Activated T-cell treated with anti-CD3 and anti-CD28 coated beads, Interleukin-2, amount 50 U/mL, for 72 hours (primary cell): ENCODE measurements at places on chromosomes 1 and 21.

- DNase-seq = no peak
Observed at GRCh38 chr1:150762552-150762951, 3.0 kb downstream of the CTSS start.

DNA sequence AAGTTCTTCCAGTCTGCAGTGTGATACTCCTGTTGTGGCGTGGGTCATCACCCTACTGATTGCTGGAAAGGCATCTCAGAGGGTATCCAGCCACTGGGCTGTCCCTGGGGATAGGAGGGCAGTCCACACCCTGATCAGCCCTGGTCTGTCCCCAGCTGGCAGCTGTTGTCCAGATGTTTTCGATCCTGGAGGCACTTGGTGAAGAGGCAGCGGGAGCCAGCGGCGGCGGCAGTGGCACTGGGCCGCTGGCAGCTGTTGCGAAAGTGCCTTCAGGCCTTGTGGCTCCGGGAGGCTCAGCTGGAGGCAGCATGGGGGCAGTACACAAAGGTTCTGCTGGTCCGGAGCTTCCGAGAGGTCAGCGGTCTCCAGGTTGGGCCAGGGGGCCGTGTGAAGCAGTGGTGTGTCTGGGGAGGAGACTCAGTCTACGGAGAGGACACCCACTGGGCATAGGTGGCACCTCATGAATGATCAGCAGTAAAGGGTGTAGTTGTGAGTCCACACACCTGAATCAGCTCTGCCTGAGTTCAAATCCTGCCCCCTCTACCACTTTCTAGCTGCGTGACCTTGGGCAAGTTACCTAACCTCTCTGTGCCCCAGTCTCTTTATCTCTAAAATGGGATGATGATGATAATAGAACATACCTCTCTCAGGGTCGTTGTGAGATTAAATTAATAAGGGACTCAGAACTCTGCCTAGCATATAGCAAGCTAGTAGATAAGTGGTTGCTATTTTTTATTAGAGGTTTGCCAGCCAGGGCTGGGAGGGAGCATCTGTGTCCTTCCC lies 6.1 kb downstream of the C1orf167 start:
- no peak for DNase-seq

DNA sequence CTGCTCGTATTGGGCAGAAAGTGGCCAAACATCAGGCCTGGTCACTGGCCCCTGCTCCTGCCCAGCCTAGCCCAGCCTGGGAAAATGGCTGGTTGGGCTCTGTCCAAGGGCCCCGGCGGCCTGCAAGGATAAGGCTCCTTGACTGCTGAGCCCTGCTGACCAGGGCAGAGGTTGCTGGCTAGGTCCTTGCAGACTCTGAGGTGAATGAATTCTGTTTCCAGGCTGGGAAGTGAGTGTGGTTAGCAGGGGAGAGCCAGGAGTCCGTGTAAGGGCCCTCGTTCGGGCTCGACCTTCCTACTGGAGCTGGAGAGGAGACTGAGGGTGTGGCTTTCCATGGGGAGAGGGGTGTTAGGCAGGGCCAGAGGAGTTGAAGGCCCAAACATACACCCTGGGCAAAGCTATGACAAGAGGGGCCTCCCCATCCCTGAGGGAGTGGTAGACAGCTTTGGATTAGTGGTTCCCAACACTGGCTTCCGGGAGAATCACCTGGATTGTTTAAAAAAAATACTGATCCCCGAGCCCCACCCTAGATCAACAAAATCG lies 20.6 kb downstream of the CSF1 start:
- no peak for DNase-seq

- DNase-seq = no peak
Observed at GRCh38 chr1:49319426-49319963, 542.8 kb upstream of the BEND5 start.

- no peak for DNase-seq
Observed at GRCh38 chr1:95067062-95067461, 5.7 kb downstream of the ALG14 start.

DNA sequence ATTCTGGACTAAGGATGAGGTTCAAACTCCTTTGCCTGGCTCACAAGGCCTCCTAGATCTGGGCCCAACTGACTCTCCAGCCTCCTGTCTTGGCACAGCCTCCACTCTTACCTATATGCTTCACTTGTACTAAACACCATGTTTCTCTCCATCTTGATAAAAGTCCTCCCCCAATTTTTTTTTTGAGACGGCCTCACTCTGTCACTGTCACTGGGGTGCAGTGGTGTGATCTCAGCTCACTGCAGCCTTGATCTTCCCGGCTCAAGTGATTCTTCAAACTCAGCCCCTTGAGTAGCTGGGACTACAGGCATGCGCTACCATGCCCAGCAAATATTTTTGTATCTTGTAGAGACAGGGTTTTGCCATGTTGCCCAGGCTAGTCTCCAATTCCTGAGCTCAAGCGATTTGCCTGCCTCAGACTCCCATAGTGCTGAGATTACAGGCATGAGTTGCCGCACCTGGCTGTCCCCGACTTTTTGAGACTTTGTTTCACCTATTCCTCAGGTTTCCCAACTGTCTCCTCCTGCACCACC lies 39.7 kb downstream of the CD34 start:
- no peak for DNase-seq

GRCh38 chr1:95415146-95415545 lies 181.1 kb downstream of the RWDD3 start:
- no peak for DNase-seq

- no peak for DNase-seq
Observed at GRCh38 chr1:206883876-206884275, 13.4 kb upstream of the IL24 start.

GRCh38 chr1:173139706-173140105 lies 67.4 kb downstream of the TNFSF4 start:
- DNase-seq = no peak

DNA sequence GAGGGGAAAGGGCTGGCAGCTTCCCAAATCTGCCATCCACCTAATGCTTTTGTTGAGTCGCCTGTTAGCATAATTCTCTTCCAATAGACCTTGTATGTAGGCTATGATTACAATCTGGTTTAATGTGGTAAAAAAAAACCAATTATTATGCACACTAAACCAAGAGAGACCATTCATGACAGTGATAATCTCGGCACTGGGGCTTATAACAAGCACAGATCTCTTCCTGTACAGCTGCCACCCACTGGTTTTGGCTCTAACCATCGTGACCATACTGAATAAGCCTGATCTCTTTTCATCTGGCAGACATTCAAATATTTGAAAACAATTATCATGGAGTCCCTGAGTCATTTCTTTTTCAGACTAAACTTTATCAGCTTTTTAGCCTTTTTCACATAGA lies 12.0 kb upstream of the SYT14 start:
- DNase-seq = no peak

- no peak for DNase-seq
Observed at GRCh38 chr1:215517441-215517891, 49.6 kb upstream of the KCTD3 start.

DNA sequence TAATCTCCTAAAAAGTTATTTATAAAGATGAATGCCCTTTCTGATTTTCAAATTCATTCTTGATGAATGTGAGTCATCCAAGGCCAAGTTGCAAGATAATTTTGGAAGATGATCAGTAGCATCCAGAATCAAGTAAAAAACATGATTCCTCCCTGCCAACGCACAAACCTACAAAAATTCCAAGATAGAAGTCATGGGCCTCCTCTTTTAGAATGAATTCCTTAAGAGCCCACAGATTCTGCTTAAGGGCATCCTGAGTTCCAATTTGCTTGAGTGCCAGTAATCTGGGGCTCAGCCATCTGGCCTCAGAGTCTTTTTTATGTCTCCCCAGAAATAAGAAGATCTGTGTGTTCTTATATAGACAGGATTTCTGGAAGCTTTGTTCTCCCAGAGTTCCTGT lies 23.2 kb upstream of the SPATA6 start:
- DNase-seq = no peak

DNA sequence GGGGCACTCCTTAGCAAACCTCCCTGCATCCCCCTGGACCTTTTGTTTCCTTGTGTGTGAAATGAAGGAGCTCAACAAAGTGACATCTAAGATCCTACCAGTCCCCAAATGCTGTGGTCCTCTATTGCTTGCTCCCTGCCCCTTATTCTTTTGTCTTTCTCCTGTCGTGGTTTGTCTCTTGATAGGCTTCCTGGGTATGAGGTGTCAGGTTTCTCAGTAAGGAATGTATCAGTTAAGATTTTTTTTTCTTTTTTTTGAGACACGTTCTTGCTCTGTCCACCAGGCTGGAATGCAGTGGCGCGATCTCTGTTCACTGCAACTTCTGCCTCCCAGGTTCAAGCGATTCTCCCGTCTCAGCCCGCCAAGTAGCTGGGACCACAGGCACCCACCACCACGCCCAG lies 16.8 kb downstream of the CNIH3 start:
- DNase-seq = no peak

DNA sequence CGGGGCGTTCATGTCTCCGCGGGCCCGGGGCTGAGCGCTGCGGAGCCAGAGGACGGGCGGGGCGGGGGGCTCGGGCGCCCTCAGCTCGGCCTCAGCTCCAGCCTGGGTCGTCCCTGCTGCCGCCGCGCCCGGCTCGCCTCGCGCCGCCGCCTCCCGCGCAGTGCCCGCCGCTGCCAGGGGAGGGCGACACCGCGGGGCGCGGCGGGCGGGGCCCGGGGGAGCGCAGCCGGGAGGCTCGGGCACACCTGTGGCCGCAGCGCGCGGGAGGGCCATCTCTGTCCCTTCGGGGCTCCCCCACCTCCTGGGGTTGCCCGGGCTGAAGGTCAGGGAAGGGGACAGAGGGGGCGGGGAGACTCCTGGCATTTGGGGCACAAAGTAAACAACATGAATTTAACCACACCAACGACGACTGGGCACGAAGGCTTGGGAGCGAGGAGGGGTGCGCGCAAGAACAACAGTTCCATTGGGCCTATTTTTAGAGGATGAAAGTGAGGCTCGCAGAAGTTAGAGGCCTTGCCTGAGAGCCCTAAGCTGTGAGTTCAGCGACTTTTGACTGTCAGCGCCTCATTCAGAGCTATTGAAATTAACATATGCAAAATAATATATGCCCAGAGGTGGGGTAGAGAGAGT lies at the start of gene FAM131C:
TSS of gene FAM131C (minus strand) at position 162 of the 630 bp plus-strand sequence. CDS start 209 bp downstream, outside the sequence.
- DNase-seq = peak; percentile 69

DNA sequence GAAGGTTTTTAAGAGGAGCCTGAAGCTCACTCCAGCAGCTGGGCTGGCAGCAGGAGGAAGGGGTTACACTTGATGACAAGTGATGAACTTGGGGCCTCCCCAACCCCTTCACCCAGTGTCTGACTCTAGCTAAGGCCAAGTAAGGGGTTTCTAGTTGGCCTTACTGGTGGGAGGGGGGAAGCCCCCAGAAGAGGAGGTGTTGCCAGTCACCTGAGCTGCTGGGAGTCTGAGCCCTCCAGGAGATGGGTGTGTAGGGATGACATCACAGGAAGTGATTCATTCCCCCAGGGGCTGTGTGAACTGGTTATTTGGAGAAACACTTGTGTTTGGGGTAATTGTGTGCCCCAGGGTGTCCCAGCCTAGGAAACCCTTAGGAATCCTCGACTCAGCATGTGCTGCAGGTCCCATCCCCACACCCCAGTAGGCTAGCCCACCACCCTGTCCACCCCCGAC lies 3.1 kb downstream of the PADI1 start:
- peak; percentile 80 for DNase-seq

GRCh38 chr1:66445492-66446181 lies 88.3 kb upstream of the SGIP1 start:
- peak; percentile 57 for DNase-seq

DNA sequence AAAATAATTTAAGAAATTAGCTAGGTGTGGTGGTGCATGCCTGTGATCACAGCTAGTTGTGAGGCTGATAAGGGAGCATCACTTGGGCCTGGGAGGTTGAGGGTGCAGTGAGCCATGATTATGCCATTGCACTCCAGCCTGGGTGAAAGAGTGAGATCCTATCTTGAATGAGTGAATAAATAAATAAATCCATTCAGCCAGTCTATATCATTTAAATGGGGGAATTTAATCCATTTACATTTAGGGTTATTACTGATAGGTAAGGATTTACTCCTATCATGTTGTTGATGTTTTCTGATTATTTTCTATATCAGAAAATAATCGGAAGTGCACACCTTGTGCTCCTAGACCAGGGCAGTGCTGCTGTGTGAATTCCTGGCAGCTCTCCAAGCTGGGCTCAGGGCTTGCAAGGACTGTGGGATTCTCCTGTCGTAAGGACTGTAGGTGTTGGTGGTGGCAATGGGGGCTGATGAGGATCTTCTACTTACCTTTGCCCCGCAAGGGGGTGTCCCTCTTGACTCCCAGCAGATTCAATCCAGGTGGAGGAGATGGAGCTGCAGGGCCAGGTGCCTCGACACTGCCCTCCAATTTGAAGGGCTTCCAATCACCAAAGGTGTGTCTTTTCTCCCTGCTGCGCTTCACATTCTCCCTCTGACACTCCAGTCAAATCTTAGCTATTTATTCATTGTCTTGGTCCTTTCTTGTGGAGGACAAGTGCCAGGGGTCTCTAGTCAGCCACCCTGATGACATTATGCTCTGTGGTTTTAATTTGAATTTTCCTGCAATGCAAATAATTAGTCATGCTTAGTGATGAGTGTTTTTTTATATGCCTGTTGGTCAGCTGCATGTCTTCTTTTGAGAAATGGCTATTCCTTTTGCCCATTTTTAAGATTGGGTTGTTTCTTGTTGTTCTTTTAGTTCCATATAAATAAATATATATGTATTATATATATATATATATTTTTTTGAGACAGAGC lies 14.1 kb upstream of the TRAPPC10 start:
- no peak for DNase-seq

DNA sequence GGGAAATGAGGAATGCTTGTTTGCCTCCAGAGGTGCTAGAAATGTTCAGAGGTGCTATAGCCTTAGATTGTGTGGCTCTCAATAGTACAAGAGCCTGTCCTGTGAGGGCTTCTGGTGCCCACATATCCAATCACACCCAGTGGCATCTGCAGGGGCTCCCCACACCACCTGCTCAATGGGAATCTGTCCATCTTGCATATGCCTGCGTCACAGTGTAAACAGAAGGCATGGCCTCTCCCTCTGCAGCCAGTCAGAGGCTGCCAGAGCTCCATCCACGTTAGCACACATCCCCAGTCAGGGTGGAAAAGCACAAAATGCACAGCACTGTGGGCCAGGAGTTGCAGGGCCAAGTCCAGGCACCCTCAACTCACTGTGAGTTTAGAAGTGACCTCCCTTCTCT lies 113.6 kb upstream of the GRIK3 start:
- DNase-seq = no peak

GRCh38 chr21:29168891-29169315 lies 38.5 kb downstream of the MAP3K7CL start:
- no peak for DNase-seq

GRCh38 chr1:56837244-56837939 lies 17.2 kb upstream of the C8A start:
- no peak for DNase-seq

DNA sequence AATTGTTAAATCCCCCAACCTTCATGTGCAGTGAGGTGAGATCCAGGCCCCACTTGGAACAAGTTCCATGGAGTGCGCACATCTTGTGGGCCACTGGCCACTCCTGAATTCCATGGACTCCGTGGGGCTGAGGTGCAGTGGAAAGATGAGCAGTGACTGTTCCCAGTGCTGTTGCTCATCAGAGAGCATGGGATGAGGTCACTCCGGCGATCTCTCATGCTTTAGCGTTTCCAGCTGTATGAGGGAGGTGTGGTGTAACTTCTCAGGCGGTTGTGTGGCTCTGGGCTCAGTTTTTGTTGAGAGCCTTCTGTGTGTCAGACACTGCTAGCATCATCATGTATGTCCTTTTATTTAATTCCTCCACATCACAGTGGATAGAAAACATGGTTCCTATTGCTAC lies 96.2 kb downstream of the GALNT2 start:
- DNase-seq = no peak
